ENCODE measurements at places on chromosomes 16 and 17. TPM values are rescaled to one million over a fixed set of nuclear protein-coding genes. Genes with fewer than 3 reads are reported as not detected.

The SLFN11 gene
- total RNA-seq = 49.0 TPM

The WNT3 gene
- 0.96 TPM for total RNA-seq

The RHBDL3 gene
- 0.29 TPM for total RNA-seq

The CSH2 gene
- total RNA-seq = not detected

The C16orf54 gene
- total RNA-seq = 2.6 TPM

DNA sequence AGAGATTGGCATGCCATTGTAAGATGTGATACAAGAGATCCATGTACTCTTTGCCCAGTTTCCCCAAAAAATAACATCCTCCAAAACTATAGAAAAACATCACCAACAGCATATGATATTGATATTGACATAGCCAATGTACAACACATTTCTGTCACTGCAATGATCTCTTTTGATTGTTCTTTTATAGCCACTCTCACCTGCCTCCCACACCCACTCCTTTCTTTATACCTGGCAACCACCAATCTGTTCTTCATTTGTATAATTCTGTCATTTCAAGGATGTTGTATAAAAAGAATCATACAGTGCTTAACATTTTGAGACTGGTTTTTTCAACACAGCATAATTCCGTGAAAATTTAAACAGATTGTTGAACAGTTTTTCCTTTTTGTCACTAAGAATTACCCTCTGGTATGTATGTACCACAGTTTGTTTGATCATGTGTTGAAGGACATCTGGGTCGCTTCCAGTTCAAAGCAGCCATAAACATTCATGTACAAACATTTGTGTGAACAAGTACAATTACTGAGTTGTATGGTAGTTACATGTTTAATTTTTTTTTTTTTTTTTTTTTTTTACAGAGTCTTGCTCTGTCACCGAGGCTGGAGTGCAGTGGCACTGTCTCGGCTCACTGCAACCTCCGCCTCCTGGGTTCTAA, 9.9 kb downstream of the KRTAP9-1 start:
- no peak for DNase-seq
- H3K27me3 ChIP-seq = no peaks in the 10 kb centered on the region
- H3K4me1 ChIP-seq = no peaks in the 10 kb centered on the region
- H3K4me3 ChIP-seq = no peak overlapping the region
- H3K27ac ChIP-seq = no peak overlapping the region

- H3K4me1 ChIP-seq = no peaks in the 10 kb centered on the region
- H3K4me3 ChIP-seq = no peak overlapping the region
- no peaks in the 10 kb centered on the region for H3K27me3 ChIP-seq
- no peak for DNase-seq
- no peaks in the 10 kb centered on the region for H3K36me3 ChIP-seq
Observed at GRCh38 chr17:64599187-64599676, 62.9 kb downstream of the SMURF2 start.

DNA sequence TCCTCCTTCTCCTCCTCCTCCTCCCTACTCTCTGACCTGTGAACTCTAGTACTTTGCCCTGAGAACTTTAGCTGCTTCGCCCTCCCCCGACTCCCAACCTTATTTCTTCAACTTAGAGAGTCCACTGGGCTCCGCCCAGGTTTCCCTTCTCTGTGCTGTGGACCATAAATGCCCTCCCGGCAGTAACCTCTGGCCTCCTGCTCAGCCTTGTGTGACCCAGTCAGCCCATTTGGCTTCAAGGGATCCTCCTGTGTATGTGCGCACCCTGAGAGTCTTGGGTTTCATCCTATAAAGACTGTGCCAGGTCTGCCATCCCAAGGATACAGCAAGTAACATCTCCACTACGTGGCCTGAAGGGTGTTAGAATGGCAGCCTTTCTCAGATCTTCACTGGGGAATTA, 275.6 kb upstream of the C16orf82 start:
- H3K36me3 ChIP-seq = no peaks in the 10 kb centered on the region
- no peaks in the 10 kb centered on the region for H3K4me1 ChIP-seq
- H3K27me3 ChIP-seq = no peaks in the 10 kb centered on the region
- no peak overlapping the region for H3K27ac ChIP-seq
